ENCODE measurements at places on chromosomes 1 and 21.

DNA sequence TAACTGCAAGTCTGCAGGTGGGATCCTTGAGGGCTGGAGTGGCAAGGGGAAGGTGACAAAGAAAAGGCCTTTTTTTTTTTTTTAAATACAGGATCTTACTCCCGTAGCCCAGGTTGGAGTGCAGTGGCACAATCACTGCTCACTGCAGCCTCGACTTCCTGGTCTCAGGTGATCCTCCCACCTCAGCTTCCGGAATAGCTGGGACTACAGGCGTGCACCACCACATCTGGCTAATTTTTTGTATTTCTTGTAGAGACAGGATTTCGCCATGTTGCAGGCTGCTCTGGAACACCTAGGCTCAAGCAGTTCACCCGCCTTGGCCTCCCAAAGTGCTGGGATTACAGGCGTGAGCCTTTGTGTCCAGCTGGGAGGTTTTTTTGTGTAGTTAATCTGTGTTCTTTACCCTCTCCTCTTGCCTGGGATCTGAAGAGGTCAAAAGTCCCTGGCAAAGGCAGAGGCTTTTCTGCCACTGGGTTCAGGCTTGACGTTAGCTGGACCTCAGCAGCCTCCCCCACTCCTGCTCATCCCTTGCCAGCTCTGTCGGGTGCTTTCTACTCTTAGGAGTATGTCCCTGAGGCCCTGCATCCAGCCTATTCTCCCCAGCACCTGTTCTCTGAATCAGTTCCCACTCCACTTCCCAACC, 5.2 kb downstream of the IL6R start:
- DNase-seq: no peak

DNA sequence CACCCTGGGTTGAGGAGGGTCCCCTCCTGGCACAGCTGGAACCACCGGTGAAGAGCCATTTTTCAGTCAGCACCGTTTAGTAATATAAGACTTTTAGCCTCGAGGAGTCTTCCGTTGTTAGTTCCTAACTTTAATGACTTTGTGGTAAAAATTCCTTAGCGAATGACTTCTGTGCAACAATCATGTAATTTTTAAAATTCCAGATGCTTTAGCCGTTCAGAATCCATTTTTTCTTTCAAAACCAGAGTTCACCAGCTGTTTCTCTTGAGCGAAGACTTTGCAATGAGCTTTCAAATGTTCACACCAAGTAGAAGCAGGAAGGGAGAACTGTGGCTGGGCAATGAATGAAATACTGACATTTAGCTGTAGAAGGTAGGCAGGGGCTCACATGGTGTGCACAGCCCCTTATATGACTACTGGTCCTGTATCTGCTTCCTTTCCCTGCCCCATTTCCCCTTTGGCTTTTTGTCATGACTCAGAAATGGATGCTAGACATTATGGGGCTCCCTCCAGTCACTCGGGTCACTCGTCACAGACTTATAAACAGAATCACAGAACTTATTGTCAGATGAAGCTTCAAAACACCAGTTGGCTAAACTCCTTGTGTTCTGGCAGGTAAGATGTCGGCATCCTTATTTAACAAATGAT, 4.1 kb downstream of the DISC1 start:
- DNase-seq: no peak

DNA sequence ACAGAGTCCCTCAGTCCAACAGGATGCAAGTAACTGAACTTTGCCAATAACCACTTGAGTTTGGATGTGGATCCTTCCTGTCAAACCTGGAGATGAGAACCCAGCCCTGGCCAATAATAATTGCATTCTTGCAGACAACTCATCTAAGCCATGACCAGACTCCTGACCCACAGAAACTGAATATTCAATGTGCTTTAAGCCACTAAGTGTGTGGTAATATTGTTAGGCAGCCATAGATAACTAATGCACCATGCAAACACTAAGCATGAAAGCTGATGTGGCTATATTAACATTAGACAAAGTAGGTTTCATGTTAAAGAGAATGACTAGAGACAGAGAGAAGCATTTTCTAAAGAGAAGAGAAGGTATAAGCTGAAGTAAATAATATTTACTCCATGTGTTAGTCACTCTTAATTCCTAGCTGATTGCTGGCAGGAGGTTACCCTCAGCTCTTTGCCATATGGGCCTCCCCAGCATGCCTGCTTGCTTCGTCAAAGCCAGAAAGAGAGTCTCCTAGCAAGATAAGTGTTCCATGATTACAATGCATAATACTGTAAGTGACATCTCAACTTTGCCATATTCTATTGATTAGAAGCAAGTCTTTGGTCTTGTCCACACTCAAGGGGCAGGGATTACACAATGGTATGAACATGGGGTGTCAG, 276.4 kb upstream of the PLXNA2 start:
- DNase-seq: no peak

DNA sequence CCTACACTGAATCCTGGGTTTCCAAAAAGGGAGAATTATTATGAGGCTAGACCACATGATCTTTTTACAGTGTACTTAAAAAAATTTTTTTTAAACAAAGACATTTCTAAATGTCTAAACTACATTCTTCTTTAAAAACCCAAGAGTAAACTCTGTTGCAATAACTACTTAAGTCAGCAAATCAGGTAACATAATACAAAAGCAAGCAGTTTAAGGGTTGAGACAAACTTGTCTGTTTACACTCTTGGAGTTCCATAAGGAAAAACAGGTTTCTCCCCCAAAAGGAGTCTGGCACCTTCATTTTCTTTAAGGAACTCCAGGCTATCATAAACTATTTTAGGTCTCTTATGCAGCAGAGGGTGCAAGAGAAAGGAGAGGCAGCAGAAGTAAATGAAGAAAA, 12.5 kb upstream of the ANKRD45 start:
- no peak for DNase-seq

DNA sequence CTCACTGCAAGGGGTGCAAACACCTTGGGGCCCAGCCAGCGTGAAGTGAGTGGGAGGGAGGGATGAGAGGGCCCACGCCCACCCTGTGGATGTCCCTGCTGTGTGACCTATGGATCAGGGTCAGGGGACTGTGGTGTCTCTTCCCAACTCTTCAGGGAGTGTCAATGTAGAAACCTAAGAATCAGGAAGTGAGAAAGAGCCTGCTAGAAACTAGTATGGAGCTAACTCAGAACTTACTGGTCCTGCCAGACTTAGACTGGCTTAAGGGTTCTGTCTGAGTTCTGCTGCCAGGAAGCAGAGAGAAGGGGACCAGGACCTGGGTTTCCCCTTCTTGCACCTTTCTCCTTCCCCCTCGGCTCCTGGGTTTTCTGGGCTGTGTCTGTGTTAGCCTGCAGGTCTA, 1.8 kb upstream of the IL10 start:
- no peak for DNase-seq

DNA sequence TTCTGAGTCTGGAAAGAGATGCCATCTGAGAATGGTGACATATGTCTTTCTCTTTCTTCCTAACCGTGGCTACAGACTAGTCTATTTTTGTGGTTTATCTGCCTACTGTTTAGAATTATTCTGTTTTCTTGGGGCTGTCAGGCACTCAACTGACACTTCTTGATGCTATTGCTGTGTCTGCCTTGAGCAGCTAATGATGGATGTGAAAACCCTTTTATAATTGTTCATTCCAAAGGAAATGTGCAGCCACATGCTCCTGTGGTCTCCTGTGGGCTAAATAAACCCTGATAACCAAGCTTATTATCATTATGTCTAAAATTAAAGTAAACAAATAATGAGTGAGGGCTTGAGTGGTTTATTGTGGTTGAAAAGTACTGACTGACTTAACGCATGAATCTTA, 52.7 kb upstream of the CXADR start:
- DNase-seq: no peak

DNA sequence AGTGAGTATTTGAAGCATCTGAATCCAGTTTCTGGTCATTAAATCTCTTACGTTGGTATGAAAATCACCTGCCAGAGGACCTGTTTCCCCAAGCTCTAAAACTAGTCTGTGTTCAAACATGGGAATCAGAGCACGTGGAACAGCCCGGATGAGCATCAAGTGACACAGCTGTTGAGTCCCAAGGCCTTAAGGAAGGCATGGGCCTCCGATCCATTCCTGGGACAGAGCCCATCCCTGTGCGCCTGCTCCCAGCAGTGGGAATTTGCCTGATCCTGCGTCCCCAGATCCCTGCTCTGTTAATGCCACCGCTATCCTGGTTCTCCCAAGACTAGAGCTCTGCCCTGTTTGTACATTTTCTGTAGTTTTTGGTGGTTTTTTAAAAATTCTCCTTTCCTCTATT, 68.4 kb upstream of the FBXO28 start:
- DNase-seq: no peak

DNA sequence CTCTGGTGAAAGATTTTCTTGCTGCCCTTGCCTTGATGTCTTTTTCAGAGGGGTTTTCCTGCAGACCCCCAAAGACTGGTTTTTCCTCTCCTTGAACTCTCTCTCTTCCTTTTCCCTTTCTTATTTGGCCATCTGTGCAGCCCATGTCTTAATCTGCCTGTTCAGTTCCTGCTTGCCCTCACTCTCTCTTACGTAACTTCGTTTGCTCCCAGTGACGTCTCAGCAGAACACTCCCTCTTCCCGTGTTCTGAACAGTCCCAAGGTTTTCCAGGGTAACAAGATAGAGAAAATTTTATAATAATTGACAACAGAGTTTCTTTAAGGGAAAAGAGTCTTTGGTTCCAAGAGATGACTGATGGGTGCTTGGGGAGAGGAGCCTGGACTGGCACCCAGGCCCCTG, 109.1 kb upstream of the LMO4 start:
- no peak for DNase-seq

- no peak for DNase-seq
Observed at GRCh38 chr1:151577173-151577572, 34.7 kb upstream of the SNX27 start.

DNA sequence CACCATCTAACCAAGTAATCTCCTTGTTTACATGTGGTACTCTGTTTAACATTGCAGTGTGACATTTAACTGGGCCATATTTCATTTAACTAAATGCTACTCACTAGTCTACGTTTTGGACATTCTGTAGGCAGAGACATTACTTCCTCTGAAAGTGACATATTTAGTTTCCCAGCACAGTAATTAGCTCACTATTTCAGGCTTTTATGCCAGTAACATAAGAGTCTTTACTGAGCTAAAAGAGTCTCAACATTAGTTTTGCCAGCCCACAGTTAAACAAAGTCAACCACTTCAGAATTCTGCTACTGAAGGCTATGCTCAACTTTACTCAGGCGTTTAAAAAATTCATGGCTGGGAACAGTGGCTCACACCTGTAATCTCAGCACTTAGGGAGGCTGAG, 2.6 kb upstream of the TNFRSF9 start:
- DNase-seq: no peak

DNA sequence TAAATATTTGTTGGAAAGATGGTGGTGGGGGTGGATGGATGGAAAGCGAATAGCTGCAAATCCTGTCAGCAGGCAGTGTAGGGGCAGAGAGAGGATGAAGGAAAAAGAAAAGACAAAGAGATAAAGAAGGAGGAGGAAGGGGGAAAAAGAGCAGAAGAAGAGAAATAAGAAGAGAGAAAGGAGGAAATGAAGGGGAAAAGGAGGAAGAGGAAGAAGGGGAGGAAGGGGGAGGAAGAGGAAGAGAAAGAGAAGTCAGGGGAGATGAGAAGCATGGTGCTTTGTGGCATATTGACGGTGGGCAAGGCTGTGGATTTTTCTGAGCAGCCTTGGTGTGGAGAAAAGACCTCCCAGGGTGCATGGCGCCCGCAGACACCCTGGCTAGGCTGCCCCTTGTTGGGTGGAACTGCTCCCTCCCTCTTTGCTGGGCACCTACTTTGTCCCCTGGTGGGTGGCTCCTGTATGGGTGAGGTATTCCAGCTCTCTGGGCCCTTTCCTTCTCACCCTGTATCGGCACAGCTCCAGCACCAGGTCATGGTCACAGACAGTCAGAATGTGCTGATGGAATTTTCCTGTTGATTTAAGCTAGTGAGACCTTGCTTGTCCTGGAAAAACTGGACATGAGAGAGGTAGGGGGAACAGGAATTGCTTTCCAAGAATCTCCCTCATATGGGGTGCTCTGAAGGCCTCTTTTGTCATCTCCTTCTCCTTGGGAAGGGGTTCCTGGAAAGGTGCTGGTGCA, 45.7 kb upstream of the TLR5 start:
- DNase-seq: no peak

GRCh38 chr1:230084408-230085177, 17.6 kb downstream of the GALNT2 start:
- no peak for DNase-seq

GRCh38 chr21:39269620-39270019, 43.8 kb downstream of the BRWD1 start:
- DNase-seq: no peak

- no peak for DNase-seq
Observed at GRCh38 chr1:15719381-15720120, 16.5 kb upstream of the SLC25A34 start.

DNA sequence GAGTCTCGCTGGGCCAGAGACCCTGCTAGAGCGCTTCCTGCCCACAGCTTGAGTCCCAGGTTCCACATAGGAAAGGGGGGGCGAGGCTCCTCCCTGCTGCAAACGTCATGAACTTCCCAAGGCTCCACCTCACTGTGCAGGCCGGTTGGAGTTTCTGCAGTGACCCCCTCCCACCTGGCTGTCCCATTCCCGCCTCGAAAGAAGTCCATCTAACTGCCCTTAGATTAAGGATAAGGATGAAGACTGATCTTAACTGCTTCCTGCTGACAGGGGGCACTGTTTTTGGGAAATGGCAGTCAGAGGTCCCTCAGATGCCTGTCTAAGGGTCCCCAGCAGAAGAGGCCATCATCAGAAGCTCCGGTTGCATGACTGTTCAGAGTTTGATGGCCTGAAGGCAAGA, 62.7 kb downstream of the STUM start:
- no peak for DNase-seq

DNA sequence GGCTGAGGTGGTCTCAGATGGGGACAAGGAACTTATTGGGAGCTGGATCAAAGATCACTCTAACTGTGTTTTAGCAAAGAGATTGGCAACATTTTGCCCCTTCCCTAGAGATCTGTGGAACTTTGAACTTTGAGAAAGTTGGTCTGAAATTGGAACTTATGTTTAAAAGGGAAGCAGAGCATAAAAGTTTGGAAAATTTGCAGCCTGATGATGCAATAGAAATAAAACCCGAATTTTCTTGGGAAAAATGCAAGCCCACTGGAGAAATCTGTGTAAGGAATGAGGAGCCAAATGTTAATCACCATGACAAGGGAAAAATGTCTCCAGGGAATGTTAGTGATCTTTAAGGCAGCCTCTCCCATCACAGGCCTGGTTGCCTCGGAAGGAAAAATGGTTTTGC, 17.2 kb downstream of the CFH start:
- no peak for DNase-seq

GRCh38 chr1:213110349-213111300, 59.6 kb downstream of the RPS6KC1 start:
- no peak for DNase-seq

Data from stimulated activated CD4-positive, alpha-beta T cell treated with anti-CD3 and anti-CD28 coated beads, Interleukin-1b, Interleukin-23, amount 100 ng/mL, for 1 hour (primary cell).